ENCODE measurements at places on chromosomes 3 and 15. TPM values are rescaled to one million over a fixed set of nuclear protein-coding genes. Genes with fewer than 3 reads are reported as not detected.

TMEM212 gene
- polyA plus RNA-seq, result not detected

CRYBG3 gene
- 29.8 TPM for polyA plus RNA-seq

GRCh38 chr3:138625707-138626365 lies 17.3 kb downstream of the FAIM start:
- no peak for DNase-seq

GRCh38 chr15:92677999-92678398 lies 22.4 kb upstream of the FAM174B start:
- no peak for DNase-seq

DNA sequence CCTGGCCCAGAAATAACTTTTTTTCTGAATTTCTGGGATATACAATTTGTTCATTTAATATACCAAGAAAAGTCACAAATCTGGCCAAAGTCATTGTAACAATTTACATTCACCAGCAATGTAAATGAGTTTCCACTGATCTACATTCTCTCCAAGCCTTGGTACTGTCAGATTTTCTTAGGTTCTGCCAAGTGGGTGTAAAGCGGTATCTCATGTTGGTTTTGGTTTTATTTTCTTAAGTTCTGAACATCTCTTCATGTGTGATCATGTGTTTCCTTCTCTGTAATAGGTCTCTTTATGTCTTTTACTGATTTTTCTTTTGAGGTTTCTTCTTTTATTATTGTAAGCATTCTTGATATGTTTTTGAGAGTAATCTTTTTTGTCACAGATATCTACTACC lies 235.6 kb upstream of the COL8A1 start:
- DNase-seq, result no peak

- no peak for DNase-seq
Measured at GRCh38 chr3:3745693-3746092, 53.5 kb upstream of the LRRN1 start.

GRCh38 chr3:154247806-154248415 lies 76.4 kb downstream of the DHX36 start:
- no peak for DNase-seq

- DNase-seq, result no peak
Measured at GRCh38 chr3:169759256-169759655, 5.6 kb downstream of the TERC start.

ASB14 gene
- 1.5 TPM for polyA plus RNA-seq

- DNase-seq, result no peak
Measured at GRCh38 chr3:39398700-39399099, 7.8 kb upstream of the RPSA start.
